ENCODE measurements at places on chromosomes 2 and 18.
A peak's percentile ranks its signal among the peaks of the same experiment; 100 is the strongest.

DNA sequence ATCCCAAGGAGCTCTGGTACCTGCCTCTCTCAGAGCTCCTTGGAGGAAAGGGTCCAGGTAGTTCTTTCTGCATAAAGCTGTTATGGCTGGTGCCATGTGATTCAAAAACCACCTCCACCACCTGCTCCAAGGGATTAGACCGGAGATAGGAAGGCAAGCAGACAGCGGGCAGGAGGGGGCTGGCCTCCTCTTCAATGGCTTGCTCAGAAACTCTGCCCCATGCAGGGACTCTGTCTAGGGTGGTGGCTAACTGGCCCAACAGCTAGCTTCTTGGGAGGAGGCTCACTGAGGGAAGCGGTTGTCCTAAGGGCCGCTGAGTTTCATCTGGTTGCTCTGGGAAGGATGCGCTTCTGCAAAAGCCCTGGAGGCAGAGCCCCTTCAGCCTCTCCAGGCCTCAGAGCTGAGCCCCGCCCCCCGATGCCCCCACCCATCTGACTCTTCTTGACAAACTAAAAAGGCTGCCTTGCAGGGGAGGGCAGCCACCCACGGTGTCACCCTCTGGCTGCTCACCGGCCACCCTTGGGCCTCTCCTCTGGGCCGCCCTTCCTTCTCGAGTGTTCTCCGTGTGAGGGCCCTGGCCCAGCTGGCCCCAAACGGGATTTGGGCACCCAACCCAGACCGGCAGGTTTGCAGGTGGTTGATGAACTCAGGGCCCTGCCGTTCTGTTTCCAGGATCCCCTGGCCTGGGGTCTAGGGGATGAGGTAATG lies 90.2 kb downstream of the MCFD2 start:
- no peak for DNase-seq

DNA sequence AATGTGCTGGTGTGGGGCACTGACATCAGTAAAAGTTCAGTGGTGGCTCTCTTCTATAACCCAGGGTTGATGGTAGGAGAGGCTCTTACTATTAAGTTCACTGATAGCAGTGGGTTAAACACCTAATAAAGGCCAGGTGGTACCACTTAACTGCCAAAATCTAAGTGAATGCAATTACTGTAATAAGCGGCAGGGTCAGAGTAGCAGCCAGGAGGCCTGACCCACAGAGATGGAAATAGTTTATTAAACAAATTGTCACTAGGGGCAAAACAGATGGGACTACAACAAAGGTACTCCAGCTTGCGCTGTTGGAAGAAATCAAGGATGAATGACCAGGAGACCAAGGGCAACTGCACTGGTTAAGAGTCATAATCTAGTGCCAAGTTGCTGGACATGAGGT lies 26.6 kb downstream of the ZSWIM2 start:
- no peak for DNase-seq

GRCh38 chr2:63544017-63544627 lies 44.2 kb downstream of the WDPCP start:
- DNase-seq: no peak

GRCh38 chr18:36451454-36452251 lies 154.1 kb downstream of the FHOD3 start:
- no peak for DNase-seq

- DNase-seq: no peak
These were observed 239.0 kb downstream of the ZNF521 start for GRCh38 chr18:25112821-25113434.

- no peak for DNase-seq
These were observed 99.7 kb upstream of the SERTAD2 start for GRCh38 chr2:64753399-64753798.

GRCh38 chr2:240452462-240453256 lies 17.2 kb downstream of the GPC1 start:
- DNase-seq: peak; percentile 86

DNA sequence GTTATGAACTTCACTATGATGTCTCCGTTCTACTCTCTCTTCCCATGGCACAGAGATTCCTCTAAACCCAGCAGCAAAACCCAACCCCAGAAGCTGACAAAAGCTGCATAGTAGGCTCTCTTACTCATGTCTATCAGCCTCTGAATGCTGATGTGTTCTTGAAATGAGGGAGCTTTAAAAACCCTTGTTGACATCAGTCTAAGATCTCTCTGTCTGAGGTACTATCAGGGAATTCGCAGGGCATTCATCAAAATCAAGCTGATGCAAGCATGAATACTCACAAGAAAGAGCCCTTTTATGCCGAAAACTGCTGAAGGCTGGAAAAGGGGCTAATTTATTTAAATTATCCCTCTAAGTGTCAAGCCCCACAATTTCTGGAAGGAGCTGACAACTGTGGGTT lies 710.6 kb upstream of the FANCL start:
- no peak for DNase-seq

DNA sequence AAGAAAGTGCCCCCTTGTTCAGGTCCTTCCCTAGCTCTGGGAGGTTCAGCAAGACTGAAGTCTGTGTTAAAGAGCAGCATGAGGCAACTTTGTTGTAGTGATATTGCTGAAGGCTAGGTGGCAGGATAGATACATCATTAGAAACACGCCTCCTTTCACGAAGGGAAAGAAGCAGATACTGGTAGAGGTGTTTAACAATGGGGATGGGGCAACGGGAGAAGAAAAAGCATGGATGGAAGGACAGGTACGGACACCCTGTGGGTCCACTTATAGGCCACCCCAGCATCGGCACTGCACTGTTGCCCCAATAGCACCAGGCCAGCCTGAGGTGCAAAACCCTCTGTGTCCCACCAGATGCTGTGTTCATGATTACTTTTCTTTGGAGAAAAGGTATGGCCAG lies 3.5 kb upstream of the IGFBP5 start:
- peak; percentile 31 for DNase-seq

DNA sequence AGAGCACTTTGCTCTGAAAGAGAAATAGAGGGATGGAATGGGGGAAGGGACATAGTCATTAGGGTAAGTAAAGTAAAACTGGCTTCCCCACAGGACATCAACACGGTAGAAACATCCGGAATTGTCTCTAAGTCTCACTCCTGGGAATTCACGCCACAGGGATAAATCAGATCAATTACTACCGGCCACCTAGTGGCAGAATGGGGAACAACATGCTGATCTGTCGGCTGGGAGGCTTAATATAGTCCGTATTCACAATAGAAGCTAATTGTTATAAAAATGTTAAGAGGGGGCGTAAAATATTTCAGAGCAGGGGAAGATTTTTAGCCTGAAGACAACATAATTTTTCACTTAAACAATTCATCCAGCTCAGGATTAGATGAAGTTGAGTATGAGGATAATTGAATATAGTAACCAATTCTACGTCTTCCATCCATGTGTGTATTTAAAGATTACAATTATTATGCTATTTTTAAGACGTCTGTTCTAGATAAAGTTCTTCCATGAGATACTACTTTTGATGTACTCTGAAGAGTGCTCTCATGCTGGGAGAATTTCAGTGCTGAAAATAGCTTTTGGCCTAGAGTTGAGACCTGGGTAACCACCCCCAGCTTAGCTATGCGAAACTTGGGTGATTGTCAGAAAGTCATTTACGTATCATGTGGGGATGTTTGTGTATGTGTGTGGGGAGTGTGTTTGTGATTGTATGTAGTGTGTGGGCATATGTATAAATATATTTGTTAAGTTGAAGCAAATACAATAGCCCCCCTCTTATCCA lies 65.7 kb downstream of the LRRTM1 start:
- DNase-seq: peak; percentile 73

DNA sequence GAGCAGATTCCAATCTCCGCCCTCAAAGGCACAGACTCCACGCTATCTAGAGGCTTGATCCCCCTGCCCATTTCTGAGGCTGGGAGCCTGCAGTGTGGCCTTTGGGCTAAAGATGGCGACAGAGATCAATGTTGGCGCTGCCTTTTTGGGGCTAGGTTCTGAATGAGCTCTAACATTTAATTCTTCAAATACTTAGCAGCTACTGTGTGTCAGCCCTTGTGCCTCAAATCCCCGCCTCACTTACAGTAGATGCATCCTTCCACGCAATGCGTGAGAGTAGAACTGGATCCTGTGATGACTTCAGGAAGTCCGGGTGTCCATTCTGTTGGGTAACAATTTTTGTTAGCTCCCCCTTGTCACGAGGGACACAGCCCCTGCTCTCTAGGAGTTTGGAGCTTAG lies 12.4 kb downstream of the IL1F10 start:
- peak; percentile 54 for DNase-seq

GRCh38 chr2:30336978-30337841 lies 105.9 kb downstream of the LBH start:
- no peak for DNase-seq

DNA sequence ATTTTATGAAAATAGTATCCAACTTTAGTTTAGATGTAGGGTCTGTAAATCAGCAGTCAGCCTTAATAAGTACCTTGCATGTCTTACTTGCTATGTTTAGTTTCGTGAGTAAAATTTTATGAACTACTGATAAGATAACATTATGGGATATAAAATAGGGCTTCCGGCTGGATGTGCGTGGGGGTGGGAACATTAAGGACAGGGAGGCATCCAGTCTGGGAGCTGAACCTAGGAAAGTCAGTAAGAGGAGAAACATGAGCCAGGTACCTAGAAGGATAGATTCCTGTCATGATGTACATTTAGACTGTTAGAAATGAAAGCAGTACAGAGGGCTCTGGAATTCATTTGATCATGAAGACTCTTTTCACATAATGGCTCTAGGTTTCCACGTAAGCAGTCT lies 12.7 kb upstream of the KCNJ13 start:
- DNase-seq: no peak
